ENCODE measurements at places on chromosomes 5 and 9.

- DNase-seq: no peak
Measured at GRCh38 chr5:163821142-163821541, 315.7 kb downstream of the MAT2B start.

DNA sequence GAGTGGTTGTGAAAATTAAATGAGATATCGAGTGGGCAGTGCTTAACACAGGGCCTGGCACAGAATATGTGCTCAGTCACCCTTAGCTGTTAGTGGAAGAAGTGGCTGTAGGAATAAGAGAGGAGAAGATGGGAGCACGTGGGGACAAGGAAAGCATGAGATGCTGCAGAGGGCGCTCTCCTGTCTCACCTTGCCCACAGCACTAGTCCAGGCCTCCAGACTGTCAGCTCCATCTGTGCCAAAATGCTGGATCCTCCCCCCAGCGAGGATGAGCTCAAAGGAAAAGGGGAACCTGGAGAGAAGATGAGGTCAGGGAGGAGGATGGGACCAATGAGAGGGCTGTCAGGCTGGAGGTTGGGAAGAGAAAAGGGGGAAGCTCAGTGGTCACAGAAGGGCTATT lies 12.5 kb downstream of the ARAP3 start:
- DNase-seq: no peak

DNA sequence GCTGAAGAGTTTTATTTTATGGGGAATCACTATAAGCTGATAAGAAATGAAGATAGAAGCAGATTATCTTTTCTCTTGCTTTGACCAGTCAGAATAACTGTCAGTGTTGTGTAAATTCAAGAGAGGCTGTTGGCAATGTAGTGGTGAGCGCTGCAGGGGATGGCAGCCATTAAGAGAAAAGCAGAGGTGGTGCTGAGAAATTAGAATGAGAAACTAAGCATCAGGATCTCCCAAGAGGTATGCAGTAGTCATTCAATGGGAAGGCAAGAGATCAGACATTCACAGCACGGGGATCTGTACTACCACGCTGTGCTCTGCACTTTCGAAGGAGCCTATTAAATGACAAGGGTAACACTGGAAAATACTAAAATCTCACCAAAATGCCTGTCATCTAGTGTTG lies 768.5 kb upstream of the ACO1 start:
- no peak for DNase-seq

- DNase-seq: no peak
Measured at GRCh38 chr5:98099448-98100105, 673.9 kb upstream of the RGMB start.

GRCh38 chr9:15519831-15520230 lies 9.1 kb upstream of the PSIP1 start:
- DNase-seq: no peak

- DNase-seq: no peak
Measured at GRCh38 chr5:150327139-150327538, 24.4 kb upstream of the ARSI start.

- no peak for DNase-seq
Measured at GRCh38 chr9:98791608-98792490, 4.5 kb downstream of the ANKS6 start.

DNA sequence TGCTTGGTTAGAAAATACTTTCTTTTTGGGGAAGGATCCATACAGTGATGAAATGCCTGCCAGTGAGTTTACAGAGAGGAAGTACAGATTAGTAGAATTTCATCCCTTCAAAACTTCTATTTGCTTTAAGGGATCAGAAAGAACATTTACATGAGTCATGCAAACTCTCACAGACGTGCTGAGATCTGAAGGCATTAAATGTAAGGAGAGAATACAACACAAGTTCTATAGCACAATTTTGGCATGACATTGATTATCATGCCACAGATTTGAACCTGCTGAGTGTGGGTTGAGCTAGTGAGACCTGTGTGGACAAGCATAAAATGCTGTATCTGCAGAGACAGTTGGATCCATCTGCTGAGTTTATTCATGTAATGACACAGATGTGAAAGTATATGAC lies 613.6 kb upstream of the SEMA6A start:
- DNase-seq: no peak

- DNase-seq: no peak
Measured at GRCh38 chr9:137579259-137579604, 507 bp upstream of the DPH7 start.
